ENCODE measurements at places on chromosomes 6 and 20.

- no peak for DNase-seq
Observed at GRCh38 chr6:35638679-35639078, 50.0 kb downstream of the FKBP5 start.

GRCh38 chr6:125843593-125843992 lies 52.8 kb downstream of the NCOA7 start:
- DNase-seq, result no peak

DNA sequence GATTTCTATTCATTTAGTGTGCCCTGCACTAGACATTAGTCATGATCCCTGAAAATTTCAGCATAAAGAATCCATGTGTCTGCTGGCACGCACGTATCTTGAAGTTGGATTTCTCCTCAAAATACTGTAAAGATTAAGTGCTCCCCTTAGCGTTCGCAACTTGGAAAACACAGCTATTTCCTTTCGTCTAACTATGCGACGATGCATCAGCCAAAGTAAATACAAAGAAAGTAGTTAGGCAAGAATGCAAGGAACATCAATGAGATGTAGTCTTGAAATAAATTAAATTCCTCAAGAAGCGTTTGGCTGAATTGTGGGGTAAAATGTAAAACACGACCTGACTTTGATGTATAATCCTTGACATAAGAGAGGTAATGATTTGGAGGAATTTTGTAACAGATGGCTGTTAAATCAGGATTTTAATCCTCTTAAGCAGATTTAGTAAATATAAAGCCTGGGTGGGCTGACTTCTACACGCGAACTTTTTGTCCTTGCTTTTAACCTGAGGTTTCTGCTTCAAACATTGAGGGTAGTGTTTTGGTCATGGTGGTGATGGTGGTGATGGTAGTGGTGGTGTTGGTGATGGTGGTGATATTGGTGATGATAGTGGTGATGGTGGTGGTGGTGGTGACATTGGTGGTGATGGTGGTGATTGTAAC lies 88.2 kb downstream of the FOXF2 start:
- no peak for DNase-seq

DNA sequence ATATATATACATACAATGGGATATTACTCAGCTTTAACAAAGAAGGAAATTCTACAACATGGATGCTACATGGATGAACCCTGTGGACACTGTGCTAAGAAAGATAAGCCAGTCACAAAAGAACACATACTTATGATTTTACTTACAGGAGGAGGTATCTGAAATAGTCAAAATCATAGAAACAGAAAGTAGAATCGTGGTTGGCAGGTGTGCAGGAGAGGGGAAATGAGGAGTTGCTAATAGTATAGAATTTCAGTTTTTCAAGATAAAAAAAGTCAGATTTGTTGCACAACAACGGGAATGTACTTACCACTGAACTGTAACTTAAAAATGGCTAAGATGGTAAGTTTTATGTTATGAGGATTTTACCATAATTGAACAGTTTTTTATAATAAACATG lies 706.3 kb downstream of the TFAP2A start:
- DNase-seq, result no peak

DNA sequence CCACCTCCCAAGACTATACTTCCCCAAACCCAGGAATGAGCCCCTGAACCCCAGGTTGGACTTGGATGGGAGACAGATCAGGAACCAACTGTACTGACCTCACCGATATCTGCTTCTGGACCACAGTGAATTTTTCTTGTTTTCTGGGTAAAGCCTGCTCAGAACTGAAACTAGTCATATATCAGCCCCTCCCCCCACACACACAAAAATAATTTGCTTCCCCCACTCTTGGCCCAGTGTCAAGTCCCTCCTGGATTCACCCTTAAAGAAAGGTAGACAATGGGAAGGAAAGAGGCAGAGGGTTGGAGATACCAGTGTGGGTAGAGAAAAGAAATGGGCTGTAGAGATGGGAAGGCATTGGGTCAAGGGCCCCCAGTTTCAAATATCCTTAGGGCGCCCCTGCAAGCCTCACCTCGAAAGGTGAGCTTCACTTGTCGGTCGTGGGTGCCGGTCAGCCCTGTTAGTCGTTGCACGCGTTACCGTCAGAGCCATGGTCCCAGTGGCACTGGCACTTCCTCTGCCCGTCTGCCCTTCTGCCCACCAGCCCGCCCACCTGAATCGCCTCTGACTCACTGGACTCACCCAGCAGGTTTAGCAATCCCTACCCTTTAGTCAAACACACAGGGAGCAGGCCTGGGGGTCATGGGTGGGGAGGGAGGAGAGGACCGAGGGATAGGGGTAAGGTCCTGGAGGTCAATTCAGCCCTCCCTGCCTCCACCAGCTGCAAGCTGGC lies 8.5 kb upstream of the SPAG4 start:
- DNase-seq, result no peak

GRCh38 chr6:139508023-139508422 lies 133.6 kb upstream of the CITED2 start:
- no peak for DNase-seq

DNA sequence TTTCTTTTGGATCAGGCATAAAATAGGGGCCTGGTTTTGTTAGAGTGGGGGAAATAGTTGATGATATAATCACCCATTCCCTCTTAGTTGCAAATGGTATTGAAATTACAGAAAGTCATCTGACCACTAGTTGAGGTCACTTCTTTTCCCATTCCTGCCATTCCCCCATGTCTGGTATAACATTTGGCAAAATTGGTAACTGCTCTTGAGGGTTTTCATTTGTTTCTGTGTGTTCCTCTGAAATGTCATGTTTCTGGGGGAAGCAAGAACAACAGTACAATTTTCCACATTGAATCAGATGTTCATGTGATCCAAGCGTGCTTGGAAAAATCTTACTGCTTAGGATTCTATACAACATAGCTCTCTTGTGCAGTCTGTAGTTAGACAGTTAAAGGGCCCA lies 7.3 kb downstream of the AIG1 start:
- DNase-seq, result no peak

DNA sequence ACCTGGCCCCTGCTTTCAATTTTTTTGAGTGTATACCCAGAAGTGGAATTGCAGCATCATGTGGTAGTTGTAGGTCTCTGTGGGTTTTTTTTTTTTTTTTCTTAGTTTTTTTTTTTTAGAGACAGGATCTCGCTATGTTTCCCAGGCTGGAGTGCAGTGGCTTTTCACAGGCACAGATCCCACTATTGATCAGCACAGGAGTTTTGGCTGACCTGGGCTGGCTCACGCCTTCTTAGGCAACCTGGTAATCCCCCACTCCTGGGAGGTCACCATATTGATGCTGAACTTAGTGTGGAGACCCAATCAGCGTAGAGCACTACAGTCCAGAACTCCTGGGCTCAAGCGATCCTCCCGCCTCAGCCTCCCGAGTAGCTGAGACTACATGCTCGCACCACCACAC lies 25.9 kb downstream of the MTO1 start:
- DNase-seq, result no peak

DNA sequence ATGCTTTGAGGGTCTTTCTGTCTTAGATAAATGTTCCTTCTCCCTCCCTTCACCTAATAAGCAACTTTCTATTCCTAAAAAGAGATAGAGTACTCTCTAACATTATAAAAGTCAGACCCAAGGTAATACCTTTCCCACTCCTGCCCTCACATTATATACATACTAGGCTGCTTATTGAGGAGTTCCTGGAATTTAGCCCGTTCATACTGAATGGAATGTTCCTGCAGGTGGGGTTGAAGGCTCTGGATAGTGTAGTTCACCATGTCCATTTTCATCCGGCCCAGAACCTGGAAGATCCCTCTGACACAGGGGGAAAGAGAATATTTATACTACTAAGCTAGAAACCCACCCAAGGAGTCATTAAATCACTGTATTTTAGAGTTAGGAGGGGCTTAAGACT lies 20.4 kb downstream of the TCP11 start:
- no peak for DNase-seq

DNA sequence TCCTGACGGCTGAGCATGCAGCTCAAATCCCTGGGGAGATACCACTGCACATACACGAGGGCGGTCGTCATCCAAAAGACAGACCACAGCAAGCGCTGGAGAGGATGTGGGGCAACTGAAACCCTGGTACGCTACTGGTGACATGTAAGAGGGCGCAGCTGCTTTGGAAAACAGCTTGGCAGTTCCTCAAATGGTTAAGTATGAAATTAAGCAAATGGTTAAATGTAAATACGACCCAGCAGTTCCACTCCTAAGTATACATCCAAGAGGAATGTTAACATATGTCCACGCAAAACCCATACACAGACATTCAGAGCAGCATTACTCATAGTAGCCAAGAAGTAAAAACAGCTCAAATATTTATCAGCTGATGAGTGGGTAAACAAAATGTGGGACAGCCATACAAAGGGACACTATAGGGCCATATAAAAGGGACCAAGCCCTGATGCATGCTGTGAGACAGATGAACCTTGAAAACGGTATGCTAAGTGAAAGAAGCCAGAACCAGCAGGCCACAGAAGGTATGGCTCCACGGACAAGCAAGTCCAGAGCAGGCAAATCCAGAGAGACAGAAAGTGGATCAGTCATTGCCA lies 38.5 kb downstream of the RIPOR3 start:
- DNase-seq, result no peak

GRCh38 chr6:81938014-81938856 lies 185.8 kb upstream of the TENT5A start:
- DNase-seq, result no peak

GRCh38 chr20:31717478-31718201 lies 5.0 kb downstream of the BCL2L1 start:
- DNase-seq, result no peak
